BJ (cell line): ENCODE measurements at places on chromosomes 4 and X.

DNA sequence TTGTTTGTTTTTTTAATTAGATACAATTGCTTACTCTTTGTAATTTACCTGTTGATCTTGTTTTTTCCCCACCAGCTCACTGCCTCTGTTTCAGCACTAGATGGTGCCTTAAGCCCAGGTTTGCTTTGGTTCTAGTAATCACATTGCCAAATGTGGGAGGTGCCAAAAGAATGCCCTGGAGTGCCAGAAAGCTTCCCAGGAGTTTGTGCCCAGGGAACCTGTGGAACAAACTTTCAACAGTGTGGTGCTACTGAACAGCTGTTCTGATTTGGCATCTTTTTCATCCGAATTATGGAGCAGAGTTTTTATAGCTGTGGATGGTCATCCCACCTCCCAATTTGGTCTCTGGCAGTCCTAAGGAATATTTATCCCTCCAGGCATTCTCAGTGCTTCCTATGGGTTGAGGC lies 1000.7 kb downstream of the STIM2 start:
- DNase-seq = no peak

- no peak for DNase-seq
Observed at GRCh38 chr4:188268131-188268908, 129.1 kb downstream of the TRIML1 start.

DNA sequence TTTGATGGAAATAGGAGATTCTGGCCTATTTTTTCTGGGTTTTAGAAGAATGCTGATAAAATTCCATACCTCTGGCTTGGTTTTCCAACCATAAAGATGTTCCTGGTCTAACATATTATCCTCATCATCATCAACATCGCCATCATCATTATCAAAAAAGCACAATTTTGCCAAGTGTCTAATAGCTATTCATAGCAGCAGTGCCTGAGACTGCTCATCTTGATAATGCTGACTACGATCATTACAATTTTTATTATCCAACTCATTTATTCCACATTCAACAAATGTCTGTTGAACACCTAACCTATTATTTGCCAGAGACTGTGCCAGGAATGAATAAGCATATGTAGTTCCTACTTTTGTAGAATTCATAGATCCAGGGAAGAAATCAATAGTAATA lies 303.5 kb upstream of the GATB start:
- DNase-seq = no peak

DNA sequence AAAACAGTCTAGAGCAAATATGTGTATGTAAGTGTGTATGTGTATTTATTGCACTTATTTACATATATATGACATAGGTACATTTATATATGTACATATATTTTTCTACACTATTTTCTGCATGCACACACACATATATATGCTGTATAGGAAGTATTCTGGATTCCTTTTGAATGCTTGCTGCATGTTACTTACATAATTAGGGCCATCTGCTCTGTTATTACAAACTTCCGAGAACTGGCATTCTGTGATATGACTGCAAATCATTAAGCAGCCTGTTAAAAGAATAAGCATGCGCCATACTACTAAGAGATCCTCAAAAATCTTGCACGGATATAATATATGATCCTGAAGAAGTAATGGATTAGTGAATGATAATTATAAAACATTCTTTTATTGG lies 1157.6 kb upstream of the TENM3 start:
- no peak for DNase-seq

- no peak for DNase-seq
Observed at GRCh38 chr4:56607926-56608325, 73.2 kb downstream of the HOPX start.

- DNase-seq = no peak
Observed at GRCh38 chr4:47551682-47552081, 66.6 kb downstream of the ATP10D start.

GRCh38 chr4:92064574-92064973 lies 239.2 kb upstream of the GRID2 start:
- no peak for DNase-seq

DNA sequence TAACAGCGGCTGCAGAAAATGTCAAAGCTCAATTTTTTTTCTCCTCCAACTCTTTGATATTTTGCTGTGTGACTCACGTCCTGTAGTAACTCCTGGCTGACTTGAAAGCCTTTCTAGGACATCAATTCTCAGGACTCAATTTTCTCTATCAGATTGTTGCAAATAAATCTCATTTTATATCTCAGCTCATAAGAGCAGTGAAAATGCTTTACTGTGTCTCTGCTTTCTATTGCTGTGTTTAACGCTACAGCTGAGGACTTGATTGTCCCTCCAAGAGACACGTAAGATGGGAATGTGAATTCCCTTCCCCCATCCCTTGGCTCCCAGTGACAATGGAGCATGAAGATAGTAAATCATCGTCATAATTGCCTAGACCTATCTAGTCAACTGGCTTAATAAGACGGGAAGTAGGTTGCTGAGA lies 20.5 kb upstream of the CBR4 start:
- no peak for DNase-seq

DNA sequence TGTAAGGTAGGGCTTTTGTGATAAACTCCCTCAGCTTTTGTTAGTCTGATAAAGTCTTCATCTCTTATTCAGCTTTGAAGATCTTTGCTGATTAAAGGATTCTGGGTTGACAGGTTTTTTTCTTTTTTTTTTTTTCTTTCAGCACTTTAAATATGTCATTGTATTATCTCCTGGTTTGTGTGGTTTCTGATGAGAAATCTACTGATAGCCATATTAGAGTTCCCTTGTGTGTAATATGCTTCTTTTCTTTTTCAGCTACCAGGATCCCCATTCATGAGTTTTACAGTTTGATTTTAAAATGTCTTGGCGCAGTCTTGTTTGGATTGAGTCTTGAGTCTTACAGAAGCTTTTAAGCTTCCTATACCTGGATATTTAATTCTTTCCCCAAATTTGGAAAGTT lies 504.5 kb downstream of the TLL1 start:
- no peak for DNase-seq

DNA sequence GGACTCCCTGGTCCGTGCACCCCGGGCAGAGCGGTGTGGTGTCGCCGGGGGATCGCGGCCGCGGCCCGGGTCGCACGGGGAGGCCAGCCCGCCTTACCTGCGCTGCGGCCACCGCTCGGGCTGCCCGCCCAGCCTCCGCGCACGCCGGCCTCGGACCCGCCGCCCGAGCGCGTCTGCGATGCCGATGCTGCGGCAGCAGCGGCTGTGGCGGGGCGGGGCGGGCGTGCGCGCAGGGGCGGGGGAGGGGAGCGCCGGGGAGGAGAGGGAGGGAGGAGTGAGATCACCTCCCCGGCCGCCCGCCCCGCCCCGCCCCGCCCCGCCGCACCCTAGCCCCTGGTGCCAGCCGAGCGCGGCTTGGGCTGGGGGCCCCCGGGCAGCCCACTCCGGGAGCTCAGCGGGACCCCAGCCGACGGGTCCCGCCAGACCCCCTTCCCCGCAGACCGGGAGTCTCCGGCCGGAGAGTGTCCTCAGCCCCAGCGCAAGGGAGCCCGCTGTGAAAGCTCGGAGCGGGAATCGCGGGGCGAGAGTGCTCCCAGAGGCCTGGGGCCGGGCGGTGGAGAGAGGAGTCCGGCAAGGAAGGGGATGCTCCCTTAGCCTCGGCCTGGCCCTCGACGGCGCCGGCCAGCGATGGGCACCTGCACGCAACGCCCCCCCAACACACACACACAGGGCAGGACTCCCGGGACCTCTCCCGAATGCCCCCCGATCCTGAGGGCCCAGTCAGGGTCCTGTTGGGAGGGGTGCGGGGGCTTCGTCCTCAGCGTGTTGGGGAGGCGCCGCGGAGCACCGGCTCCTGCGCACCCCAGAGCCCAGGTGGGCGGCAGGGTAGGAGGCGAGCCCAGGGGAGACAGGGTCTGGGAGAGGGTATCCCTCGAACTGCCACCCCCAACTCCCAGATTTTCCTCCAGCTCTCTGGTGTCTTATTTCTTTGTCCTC lies at the start of gene L1CAM:
TSS of gene L1CAM (minus strand) at position 206 of the 936 bp plus-strand sequence. CDS start 10,337 bp downstream, outside the sequence.
- no peak for DNase-seq

- no peak for DNase-seq
Observed at GRCh38 chr4:83866834-83867621, 331.1 kb downstream of the GPAT3 start.

DNA sequence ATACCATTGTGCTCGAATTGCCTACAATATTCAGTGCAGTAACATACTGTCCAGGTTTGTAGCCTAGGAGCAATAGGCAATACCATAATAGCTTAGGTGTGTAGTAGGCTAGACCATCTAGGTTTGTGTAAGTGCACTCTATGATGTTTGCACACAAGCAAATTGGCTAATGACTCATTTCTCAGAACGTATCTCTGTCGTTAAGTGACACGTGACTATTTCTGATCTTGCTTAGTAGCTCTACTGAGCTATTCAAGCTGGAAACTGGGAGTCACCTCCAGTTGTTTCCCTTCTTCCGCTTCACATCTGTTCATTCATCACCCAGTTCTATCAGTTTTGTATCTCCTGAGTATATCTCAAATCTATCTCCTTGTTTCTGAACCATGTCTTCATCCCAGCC lies 86.1 kb downstream of the HNRNPD start:
- no peak for DNase-seq

DNA sequence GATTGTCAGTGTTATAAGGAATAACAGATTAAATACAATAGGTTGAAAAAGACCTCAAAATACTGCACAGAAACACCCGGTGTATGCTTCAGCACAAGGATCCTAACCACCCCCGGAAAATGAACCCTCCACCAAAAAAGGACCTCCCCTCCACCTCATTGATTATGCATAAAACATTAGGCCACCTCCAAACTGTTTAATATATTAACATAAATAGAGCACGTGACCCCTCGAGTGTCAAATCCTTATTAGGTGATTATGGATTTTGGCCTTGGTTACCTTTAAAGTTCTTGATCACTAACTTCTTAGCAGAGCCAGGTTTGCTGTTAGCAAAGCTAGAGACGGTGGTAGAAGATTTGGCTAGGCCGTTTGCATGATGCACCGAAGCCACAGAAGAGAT lies 958 bp downstream of the CUL4B start:
- DNase-seq = no peak

GRCh38 chr4:40337051-40337450 lies 1.9 kb downstream of the CHRNA9 start:
- DNase-seq = no peak
